ENCODE measurements at places on chromosomes 6 and 20.

GRCh38 chr6:85185977-85186376 is 263.9 kb upstream of the NT5E start:
- no peak for DNase-seq

DNA sequence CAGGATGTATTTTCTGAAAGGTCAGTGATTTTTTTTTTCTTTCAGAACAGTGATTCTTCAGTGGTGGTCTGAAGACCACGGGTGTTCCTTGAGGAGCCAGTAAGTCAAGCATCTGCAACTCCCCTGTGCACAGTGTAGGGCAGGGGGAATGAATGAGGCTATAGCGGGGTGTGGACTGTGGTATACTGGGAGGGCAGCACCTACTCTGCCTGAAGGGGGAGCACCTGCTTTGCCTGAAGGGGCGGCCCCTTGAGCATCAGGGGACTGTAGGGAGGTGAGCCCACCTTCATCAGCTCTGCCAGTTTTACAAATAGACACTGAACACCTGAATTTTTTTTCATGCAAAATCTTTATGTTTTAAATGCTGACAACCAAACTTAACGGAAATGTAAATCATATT is 77.5 kb upstream of the RIPOR2 start:
- no peak for DNase-seq

DNA sequence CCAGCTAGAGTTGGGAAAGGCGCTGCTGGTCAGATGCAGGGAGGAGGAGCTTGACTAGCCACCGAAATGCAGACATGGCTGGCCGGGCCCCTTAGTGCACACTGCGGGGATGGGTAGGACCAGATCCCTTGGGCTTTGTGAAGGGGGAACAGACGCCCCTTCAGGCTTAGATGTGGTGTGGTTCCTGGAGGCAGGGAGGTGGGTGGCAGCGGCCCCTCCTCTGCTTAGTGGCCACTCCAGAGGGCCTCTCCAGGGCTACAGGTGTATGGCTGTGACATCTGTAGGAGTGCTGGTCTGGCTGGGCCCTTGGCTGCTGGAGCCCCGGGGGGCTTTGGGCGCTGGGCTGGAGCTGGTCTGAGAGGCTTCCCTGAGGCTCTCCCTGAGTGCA is 5.9 kb downstream of the CCND3 start:
- DNase-seq: no peak

DNA sequence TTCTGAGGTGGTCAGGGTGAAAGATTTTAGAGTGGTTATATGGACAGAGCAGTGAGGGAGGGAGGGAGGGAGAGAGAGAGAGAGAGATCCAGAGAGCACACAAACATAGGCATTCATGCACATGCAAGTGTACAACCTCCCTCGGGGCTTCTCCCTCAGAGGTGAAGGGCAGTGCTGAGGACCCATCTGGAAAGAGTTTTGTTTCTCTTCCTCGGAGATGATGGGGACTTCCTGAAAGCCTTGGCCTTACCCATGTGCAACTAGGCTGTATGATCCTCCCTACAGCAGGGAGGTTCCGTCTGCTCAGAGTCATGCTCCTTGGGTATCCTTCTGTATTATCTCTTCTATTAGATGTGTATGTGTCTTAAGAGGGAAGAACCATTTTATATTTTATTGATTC is 21.4 kb upstream of the TSPYL1 start:
- DNase-seq: no peak
